ENCODE measurements at places on chromosomes 6 and 20. TPM values are rescaled to one million over a fixed set of nuclear protein-coding genes. Genes with fewer than 3 reads are reported as not detected.

Gene GPSM3
- total RNA-seq, result 11.3 TPM

Gene ABHD16B
- total RNA-seq, result not detected

Gene SOX18
- total RNA-seq, result 1.8 TPM

Gene NKX2-2
- total RNA-seq, result not detected

Gene PLCB1
- total RNA-seq, result 106 TPM

Gene SPEF1
- total RNA-seq, result not detected

Gene IL17A
- total RNA-seq, result not detected

Gene TP53RK
- total RNA-seq, result 27.1 TPM

Gene GHRH
- not detected for total RNA-seq

Gene FAM217A
- total RNA-seq, result not detected

Gene HLA-DQB2
- 1.6 TPM for total RNA-seq

Gene MRPL2
- total RNA-seq, result 32.1 TPM

Gene EYS
- 1.3 TPM for total RNA-seq

Data from breast epithelium (tissue), 4 donors.